ENCODE measurements at places on chromosomes 2 and 18.

DNA sequence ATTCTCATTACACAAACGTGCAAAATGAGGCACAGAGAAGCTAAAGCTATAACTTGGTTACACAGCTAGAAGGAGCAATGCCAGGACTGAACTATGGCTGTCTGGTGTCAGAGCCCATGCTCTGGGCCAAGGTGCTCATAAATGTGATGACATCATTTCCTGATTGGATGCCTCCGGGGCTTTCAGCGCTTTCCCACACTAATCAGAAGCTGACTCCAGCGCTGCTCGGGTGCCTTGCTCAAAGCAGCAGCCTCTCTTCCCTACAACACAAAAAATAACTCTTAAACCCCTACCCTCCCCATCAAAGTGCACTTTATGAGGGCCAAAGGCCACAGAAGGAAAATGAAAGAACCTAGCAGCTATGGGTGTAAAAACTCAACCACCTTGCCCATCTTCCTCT lies 90.7 kb downstream of the STK39 start:
- no peak for DNase-seq

GRCh38 chr2:127576433-127577207 lies 41.1 kb downstream of the MYO7B start:
- DNase-seq: no peak

- DNase-seq: no peak
Measured at GRCh38 chr2:238476258-238476657, 49.5 kb downstream of the ASB1 start.

DNA sequence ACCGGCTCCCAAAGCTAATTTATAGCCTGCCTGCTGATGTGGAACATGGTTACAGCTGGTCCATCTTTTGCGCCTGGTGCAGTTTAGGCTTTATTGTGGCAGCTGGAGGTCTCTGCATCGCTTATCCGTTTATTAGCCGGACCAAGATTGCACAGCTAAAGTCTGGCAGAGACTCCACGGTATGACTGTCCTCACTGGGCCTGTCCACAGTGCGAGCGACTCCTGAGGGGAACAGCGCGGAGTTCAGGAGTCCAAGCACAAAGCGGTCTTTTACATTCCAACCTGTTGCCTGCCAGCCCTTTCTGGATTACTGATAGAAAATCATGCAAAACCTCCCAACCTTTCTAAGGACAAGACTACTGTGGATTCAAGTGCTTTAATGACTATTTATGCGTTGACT lies 51.4 kb downstream of the TMEM178A start:
- DNase-seq: no peak

GRCh38 chr2:186968277-186968676 lies 119.3 kb upstream of the ZSWIM2 start:
- no peak for DNase-seq

DNA sequence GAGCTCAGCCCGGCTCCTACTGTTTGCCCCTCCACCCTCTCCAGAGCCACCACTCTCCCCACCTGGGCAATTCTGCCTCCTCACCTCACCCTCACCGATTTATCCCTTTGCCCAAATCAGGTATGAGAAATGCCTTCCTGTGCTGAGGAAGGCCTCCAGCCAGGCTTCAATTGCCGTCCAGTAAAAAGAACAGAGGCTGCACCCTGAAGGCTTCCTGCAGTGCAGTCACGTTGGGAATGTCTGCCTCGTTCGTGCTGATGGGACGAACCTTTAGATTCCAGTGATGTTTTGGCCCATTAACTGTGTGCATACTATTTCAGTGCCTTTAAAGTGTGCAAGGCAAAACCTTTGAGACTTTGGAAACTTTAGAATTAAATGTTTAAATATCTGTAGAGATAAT lies 34.2 kb downstream of the ATP6V1C2 start:
- no peak for DNase-seq

DNA sequence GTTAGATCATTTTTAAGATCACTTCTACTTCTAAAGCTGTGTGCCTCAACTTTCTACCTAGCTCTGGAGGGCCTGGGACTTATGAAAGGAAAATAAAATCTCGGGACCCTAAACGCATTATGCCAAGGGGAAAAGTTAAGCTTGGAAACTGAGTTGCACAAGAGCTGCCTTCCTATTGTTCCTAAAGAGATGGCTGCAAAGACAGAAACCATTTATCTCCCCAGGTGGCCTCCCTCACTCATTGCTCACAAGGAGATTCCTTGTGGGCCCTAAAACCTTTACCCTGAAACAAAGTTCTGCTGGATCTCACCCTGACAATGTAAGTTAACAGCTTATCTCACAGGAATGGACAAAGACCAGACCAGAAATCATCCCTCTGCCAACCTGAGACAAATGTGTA lies 26.8 kb downstream of the TUBB6 start:
- no peak for DNase-seq

GRCh38 chr18:24530630-24531111 lies 70.2 kb downstream of the HRH4 start:
- no peak for DNase-seq

DNA sequence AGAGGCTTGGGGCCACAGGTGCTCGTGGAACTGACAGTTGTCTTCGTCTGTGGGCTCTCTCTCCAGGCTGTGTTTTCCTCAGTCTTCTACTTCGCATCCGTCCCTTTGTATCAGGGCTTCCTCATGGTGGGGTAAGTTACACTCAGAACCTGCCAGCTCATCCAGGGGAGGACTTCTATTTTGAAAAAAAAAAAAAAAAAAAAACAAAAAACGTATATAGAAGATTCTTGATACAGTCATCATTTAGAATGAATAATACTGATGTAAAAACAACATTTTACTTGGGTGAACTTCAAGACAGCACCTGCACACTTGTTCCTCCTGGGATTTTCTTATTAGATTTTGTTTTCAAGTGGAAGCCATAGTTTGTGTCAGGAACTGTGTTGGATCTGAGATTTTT lies 47.7 kb upstream of the NFATC1 start:
- no peak for DNase-seq

DNA sequence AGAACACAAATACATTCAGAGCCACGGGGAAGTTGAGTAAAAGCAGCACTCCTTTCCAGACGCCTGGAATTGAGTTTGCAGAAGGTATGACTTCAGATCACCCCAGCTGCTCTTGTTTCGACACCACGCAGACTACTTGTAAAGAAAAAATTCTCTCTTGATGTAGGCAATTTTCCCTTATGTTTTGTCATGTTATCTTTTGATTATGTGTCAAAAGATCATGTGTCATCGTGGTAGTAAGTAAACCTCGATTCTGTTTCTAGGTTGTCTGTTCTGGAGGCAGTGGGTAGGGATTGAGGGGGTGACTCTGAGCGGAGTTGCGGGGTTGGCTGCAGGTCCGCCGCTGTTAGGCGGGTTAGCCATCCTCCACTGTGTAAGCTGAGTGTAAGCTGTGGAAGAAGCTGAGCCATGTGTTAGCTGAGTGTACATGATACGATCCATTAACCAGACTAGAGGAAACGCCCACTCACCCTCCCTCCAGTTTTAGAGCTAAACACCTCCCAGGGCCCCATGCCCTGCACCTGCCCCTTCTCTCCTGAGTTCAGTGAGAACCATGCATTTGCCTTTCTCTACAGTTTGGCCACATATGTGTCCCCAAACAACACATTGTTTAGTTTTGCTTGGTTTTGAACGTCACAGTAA lies 181.8 kb downstream of the SNTG2 start:
- no peak for DNase-seq

DNA sequence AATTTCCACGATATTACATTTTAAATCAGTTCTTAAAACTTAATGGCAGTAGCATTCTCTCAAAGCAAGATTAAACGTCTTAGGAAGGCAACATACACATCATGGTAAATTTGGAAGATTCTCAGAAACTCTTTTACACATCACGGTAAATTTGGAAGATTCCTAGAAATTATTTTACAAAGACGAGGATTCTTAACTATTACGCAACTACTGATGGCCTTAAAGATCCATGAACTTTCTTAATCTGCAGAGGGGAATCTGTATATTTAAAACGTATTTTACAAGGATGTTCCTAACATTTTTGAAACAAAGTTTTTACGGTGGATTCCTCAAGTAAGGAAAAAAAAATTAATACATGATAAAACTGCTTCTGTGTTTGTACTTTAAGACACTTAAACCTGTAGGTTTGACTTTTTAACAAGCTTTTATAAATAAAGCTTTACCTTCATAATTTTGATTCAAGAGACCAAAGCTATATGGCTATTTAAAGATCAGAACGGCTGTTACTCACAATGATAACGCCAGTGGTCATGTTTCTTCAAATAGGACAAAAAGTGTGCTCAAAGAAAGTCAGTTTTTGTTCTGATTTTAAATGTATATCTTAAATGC lies 1.7 kb downstream of the ATF2 start:
- DNase-seq: no peak

DNA sequence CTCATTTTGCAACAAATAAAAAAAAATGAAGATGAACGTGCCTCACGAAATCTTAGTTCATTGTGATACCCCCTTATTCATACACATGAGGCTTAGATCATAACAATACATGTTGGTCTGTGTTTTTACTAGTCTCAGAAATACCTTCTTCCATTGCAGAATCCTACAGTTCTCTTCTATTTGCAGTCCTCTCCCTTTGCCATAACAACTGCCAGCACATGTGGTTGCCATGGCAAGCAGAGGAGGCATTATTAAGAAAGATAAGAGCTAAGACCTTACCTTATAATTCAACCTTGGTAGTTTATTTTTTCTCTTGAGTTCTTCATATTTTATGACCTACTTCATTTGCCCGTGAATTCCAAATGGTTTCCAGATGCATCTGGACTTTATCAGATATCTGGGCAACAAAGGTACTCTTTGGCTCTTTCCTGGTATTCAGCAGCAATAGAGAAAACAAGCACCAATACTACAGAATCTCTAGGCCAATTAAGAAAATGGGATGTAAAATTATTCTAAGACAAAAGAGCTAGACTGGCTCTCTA lies 524.0 kb downstream of the CMPK2 start:
- no peak for DNase-seq

DNA sequence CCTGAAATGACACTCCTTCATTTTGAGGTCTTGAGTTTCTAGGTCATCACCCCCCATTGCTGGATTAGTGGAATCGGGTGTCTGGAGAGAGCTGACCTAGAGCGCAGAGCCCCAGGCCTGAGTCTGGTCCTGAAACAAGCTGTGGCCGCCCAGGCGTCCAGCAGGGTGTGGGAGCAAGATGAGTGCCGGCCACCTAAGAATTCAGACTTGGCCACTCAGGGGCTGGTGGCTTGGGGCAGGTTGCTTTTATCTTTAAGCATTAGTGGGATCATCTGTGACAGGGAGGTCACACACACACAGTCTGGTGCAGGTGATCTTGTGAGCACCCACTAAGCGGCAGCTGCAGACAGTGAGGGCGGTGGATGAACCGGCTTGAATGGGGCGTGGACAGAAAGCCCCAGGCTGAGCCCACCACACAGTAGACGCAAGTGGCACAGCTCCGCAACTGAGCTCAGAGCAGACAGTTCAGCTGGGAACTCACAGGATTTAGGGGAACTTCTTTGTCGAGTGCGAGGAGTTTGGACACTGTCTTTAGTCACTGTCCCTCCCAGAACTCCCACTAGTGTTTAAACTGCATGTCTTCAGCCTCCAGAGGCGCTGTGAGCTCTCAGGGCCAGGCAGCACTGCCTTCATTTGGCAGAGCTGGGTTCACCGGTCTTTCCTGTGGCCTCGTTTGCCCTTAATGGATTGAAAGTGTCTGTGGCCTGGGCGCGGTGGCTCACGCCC lies 21.5 kb downstream of the ITGB1BP1 start:
- DNase-seq: no peak

DNA sequence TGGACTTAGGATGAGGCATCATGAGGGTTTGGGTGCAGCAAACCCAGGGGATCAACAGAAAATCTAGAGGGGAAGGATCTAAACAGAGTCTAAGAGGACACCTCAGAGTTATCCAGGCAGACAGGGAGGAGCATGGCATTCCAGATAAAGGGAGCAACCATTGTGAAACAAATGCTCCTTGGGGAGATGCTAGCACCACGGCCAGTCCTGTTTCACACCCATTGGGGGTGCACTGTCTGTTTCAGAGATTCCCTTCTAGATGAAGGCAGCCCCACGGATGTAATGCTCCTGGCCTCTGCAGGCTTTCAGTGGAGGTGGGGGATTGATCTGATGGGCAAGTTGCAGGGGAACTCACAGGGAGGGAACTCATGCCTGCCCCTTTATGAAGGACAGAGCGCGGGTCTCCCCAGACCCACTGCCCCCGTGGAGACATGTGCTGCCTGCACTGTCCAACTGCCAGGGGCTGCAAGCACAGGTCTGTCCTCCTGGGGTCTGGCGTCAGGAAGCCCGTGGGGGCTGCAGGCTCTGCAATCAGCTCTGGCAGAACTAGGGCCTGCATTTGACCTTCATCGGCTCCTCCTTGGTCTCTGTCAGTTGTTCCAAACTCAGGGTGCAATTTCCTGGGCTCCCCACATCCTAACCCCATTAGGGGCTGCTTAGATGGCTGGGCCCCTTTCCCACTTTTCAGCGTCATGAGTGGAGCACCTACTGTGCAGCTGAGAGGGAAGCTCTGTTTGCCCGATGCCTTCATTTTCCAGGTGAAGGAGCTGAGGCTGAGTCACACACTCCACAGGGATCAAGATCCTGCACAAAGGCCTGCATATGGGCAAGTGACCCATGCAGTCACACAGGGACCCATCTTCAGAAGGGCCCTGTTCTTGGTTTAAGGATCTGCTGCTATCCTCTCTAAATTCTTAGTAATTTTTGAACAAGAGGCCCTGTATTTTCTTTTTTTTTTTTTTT lies 163.4 kb downstream of the ARL4C start:
- DNase-seq: no peak

DNA sequence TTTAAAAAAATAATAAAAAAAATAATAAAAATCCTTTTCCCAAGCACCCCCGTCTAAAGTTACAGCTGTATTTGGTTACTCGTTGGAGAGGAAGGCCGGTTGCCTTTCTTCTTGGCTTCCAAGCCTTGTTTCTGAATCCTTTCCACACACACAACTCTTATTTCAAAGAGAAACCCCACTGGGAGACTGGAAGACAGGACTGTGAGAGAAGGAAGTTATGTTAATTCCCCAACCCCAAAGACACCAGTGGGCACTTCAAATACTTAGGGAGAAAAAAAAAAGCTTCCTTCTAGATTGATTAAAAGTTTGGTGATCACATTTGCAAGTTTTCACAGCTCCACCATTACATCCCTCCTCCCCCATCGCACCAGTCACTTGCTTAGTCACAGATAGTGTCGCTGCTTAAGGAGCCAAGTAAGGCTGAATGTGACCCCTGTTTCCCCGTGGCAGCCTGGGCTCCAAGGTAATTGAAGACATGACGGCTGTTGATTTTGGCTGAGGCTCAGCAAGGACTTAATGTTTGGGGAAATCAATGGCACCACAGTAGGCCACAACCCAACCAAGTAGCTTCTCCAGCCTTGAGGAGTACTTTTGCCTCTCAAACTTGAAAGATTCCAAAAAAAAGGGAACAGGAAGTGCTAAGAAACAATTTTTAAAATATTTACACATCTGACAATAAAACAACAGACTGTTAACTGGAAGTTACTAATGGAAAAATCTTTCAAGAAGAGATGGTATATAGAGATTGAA lies 40.8 kb upstream of the FRZB start:
- DNase-seq: no peak

Measured in GM12892 (cell line).